ENCODE measurements at places on chromosomes 11 and 22. TPM values are rescaled to one million over a fixed set of nuclear protein-coding genes. Genes with fewer than 3 reads are reported as not detected.

Gene MAP6
- total RNA-seq = 1.3 TPM

Gene RRP7A
- 50.2 TPM for total RNA-seq

Gene BTG4
- total RNA-seq = not detected

Gene ARFGAP3
- 11.2 TPM for total RNA-seq

Gene CDPF1
- total RNA-seq = 14.1 TPM

Gene FXYD2
- total RNA-seq = not detected

Gene MOGAT2
- total RNA-seq = not detected

Gene IGLL5
- not detected for total RNA-seq

Gene MUC5AC
- total RNA-seq = 0.35 TPM

DNA sequence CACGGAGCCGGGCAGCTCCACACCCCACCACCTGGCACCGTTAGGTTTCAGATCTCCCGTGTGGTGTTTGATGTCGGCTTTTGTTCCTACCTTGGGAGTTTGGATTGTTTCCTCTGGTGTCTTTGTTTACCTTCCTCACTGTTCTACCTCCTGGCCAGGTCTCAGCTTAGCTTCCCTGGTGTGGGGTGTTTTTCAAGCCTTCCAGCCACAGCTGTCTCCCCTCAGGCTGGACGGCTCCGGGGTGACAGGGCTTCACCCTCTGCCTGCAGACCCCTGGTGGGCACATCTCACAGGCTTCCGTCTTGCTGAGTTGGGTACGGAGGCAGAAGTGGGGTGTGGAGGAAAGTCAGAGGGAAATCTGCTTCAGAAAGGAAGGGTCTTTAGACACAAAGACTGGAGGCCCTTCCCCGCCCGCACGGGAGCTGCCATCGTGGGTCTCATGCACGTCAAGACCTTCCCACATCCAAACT is 59.6 kb upstream of the EMID1 start:
- DNase-seq = no peak

DNA sequence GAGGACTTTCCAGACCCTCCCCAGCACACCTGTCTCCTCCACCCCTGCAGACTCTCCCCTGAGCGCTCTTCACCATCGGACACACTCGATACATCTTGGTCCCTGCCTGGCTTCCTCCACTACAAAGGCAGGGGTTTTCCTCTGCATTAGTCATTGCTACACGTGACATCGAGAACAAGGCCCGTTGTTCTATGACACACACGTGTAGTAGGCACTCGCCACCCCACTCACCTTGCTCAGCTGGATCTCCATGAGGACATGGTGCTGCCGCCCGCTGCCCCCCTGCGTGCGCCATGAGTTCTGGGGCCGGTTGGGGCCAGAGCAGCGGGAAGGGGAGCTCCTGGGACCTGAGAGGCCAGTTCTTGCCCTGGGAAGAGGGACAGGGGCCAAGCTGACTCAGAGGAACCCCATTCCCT is 16.7 kb downstream of the ATG2A start:
- peak; percentile 59 for DNase-seq

GRCh38 chr11:122175306-122175705 is 59.3 kb upstream of the BLID start:
- peak; percentile 55 for DNase-seq

DNA sequence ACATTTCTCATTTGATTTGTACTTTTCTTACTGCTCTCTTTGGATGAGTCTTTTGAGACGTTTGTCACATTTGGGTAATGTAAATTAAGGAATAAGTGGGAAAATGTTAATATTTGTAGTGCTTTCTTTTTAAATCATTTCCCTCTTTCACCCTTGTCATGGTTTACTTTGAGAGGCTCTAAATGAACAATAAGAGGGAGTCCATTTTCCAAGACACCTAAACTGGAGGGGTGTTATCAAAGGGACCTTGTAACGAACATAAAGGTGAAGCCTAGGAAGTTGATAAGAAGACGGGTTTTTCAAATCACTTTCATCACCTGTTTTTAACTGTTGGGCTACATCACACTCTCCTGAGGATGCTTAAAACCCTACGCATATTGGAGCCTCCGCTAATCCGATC is 12.1 kb downstream of the EED start:
- no peak for DNase-seq

DNA sequence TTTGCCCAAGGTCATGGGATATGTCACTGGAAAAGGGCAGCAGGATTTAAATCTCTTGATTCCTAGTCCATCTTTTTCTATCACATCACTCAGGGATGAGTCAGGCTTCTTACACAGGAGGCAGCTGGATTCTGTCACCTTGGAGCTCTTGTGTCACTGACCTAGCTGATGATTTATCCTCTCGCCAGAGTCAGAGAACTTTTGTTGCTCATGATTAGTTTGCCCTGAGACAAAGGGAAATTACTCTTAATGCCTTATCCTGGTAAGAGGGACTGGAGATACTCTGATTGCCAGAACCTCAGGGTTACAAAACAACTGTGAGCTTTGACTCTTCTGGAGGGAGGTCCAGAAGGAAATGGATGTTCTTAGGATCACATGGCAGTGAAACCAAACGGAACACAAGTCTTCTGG is 10.1 kb downstream of the COA4 start:
- DNase-seq = peak; percentile 76

GRCh38 chr22:36323855-36324331 is 63.9 kb downstream of the MYH9 start:
- no peak for DNase-seq

DNA sequence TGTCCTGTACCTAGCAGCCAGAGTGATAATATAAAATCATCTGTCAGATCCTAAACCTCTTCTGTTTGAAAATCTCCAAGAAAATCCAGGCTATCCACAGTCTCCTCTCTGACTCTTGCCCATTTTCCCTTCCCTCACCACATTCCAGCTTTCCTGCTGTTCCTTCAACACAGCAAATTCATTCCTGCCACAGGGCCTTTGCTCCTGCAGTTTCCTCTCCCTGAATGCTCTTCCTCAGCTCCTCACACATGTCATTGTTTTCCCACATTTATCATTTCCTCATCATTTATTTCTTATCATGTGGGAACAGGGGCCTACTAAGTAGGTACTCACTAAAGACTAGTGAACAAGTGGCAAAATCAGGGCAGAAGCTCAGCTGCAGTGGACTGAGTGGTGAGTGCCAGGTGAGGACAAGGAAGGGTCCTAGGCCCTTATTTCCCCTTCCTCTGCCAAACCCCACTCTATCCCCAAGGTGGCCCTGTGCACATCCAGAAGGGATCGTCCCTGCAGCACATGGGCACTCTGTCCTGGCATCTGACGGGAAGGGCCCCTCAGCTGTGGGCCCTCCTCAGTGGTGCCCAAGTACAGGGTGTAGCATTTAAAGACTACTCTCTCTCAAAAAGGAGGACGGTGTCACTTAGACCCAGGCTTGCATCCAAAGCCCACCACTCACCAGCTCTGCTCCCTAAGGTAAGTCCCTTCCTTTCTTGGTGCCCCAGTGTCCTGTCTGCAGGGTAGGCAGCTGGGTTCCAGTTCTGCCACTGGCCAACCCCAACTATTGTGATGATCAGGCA is 2.0 kb downstream of the LRRC32 start:
- DNase-seq = no peak

- DNase-seq = no peak
Measured at GRCh38 chr11:72375241-72375960, 58.9 kb downstream of the CLPB start.

DNA sequence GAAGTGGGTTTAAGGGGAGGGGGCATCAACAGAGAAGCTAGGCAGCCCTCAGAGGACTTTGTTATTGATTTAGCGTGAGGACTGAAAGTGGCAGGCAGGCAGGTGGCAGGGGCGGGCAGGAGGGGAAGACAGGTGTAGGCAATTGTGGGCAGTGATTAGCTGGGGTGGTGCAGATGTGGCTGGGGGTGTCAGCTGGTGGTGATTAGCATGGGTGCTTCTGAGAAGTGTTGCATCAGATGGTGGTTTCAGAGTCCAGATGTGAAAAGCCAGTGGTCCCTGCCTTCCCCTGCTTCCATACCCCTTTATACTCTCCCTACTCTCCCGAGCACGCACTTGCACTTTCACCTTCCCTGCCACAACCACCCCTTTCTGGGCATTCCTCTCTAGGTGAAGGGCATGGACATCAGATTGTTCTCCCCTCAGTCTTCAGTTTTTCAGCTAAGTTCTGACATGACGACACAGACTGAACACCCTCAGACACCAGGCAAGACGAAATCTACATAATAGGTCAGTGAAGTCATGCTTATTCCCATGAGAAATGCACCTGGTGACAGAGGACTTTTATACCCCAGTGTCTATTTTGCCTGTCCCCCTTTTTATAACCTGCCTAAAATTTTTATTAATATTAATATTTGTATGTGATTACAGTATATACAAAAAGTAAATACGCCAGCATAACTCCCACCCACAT is 435.7 kb upstream of the CADM1 start:
- no peak for DNase-seq

DNA sequence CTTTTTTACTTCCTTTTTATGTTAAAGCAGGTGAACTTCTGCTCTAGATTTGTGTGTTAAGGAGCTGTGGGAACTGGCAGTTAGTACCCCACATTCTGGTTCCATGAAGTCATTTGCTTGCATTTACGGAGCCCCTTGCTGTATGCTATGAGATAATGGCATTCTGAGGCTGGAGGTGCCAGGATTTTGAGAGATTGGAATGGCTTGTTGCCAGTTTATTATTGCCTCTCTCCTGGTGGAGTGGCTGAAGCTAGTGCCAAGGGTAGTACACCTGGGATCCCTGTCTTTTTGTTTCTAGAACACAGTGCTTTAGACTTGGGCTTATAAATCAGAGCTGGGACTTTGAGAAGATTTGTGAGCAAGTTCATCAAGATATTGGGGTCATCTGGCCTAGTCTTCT is 73.8 kb downstream of the STIM1 start:
- no peak for DNase-seq

DNA sequence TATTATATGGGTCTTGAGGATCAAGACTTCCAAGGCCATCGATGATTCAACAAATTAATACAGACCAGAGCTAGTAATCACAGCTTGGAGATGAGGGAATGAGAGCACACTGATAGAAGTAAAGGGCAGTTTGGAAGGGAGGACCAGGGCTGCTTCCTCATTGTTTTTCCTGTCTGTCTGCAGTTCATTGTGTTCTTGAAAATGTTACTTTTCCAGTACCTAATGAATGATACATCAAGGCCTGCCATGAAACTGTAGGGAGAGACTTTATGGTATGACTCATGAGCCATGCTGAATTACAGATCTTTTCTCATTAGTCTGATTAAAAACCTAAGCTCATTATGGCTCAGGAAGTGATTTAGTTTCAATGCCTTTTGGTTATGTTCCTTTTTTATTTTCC is 855.6 kb downstream of the KCNA4 start:
- DNase-seq = peak; percentile 40

DNA sequence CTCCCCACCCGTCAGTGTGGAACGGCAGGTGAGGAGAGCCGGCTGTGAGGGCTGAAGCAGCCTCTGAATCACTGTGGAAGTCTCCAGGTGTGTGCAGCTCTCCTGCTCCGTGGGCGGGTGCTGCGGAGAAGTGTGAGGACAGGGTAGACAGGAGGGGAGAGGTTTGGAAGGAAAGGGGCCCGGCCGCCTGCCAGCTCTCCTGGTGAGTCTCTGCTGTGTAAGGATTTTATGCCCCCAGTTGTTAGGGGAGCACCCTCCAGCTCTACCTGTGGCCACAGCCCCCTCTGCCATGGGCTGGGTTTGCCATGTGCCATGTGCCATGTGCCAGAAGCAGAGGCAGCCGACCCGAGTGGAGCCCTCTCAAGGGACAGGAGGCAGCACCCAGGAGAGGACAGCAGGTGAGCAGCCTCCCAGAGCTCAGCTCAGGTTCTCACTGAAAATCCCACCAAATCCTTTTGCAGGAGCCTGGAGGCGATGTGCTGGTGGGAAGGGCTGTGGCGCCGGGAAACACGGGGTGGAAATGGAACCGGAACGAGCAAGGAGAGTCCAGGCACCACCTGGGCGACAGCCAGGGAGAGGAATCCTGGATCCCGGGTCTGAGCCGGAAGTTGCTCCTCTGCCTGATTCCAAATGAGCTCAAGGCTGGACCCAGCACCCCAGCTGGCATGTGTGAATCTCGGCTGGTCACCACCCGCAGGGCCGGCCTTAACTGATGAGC is 804.4 kb downstream of the BRD1 start:
- DNase-seq = no peak

Measured in PC-3 (cell line).